ENCODE measurements at places on chromosomes 2 and 18. TPM values are rescaled to one million over a fixed set of nuclear protein-coding genes. Genes with fewer than 3 reads are reported as not detected.

Gene FNDC4
- 47.9 TPM for total RNA-seq

Gene GKN2
- total RNA-seq = 0.25 TPM

Gene MAPRE3
- total RNA-seq = 23.8 TPM

Gene POTEI
- total RNA-seq = under 0.01 TPM

Gene ACVR1
- 21.6 TPM for total RNA-seq

Gene B3GNT7
- 0.98 TPM for total RNA-seq

Gene MYO1B
- 59.5 TPM for total RNA-seq

Gene ABHD3
- total RNA-seq = 6.6 TPM

Gene IL36A
- total RNA-seq = not detected

Gene FAM110C
- 7.4 TPM for total RNA-seq
